Keratinocyte (primary cell): ENCODE measurements at places on chromosomes 5 and 9. TPM values are rescaled to one million over a fixed set of nuclear protein-coding genes. Genes with fewer than 3 reads are reported as not detected.

The FAM153A gene
- 0.01 to 0.11 TPM (median 0.06 TPM) in 3 replicates for polyA plus RNA-seq

The GABRA6 gene
- polyA plus RNA-seq, result not detected in 3 replicates

The FBXL7 gene
- 0.15 to 0.29 TPM (median 0.22 TPM) in 3 replicates for polyA plus RNA-seq

The DAB2IP gene
- 28.6 to 36.6 TPM (median 30.9 TPM) in 3 replicates for polyA plus RNA-seq

The MYMK gene
- not detected in 3 replicates for polyA plus RNA-seq

The FYB1 gene
- 0.29 to 1.0 TPM (median 0.56 TPM) in 3 replicates for polyA plus RNA-seq

The RNF208 gene
- polyA plus RNA-seq, result 0.15 to 0.19 TPM in 2 of 3 replicates, not detected in the other

The EGR1 gene
- polyA plus RNA-seq, result 2.8 to 7.0 TPM (median 5.6 TPM) in 3 replicates

DNA sequence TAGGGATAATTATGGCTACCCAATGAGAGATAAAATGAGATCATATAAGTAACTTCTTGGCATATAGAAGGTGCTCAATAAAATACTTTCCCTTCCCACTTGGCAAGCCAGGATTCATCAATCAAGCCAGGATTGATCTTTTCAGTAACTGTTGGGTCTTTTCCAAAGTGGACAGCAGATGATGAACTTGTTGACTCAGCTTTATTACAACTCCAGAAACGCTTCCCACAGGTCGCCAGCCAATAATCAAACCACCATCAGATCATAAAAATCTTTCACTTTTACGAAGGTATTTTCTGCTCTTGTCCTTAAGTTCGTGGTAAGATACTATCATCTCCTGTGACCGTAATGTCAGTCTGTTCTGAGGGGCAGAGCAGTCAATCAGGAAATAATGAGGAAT lies 39.8 kb upstream of the WHRN start:
- DNase-seq, result no peak

- no peak for DNase-seq
Measured at GRCh38 chr9:10238087-10238486, 374.7 kb downstream of the PTPRD start.

DNA sequence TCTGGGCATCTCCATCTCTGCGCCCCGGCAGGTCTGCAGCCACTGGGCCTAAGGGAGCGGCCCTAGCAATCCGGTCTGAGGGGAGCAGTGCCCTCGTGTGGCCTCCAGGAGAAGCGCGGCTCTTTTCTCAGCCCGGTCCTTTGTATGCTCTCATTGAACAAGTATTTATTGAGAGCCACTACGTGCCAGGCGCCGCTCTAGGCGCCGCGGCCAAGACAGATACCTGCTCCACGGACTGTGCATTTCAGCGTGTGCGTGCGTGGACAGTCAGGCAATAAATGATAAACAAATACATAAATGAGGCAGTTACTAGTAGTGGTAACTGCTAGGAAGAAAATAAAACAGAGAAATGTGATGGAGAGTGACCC lies 2.3 kb upstream of the SLC4A9 start:
- no peak for DNase-seq

DNA sequence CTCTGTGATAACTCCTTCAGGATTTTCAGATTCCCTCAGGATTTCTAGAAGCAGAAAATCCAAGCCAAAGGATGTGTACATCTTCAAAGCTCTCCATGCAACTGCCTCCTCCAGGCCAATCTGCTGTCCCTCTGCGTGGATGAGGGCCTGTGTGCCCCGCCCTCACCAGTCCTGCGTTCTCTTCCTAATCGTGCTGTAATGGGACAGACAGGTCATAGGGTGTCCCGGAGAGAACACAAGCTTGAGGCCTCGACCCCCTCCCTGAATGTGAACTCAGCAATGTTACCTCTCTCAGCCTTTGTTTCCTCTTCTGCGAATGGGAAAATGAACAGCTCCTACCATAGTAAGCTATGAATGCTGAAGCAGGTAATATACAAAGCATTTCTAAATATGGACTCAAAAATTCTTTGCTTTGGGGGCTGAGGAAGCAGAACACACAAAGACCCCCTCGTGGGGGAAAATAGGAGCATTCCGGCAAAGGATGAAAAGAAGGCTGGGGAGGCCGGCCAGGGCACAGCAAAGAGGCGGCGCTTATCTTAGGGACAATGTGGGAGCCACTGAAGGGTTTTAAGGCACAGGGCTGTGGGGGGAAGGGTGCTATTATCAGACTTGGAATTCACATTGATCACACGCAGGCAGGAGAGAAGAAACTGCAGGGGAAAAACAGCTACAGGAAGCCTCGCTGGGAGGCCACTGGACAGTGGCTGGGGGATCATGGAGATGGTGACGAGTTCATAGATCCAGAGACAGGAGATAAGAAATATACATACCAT lies 57.2 kb upstream of the FBXW11 start:
- no peak for DNase-seq

GRCh38 chr9:100129772-100130171 lies 30.7 kb downstream of the INVS start:
- DNase-seq, result no peak

DNA sequence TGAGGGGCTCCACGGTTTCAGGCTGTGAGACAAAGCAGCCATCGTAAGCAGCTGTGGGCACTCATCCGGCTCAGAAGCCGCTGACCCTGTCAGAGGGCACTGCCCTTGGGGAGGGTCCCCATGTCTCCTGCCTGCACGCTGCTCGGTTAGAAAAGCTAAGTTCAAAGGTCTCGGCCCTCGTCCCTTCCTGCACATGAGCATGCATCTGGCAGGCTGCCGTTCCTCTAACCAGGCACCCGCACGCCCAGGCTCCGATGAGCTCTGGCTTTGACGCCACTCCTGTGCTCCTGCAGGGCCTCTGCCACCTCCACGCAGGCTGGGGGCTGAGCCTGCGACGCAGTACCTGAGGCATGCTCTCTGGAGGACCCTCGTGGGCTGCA lies 51.3 kb downstream of the NKD2 start:
- no peak for DNase-seq

- no peak for DNase-seq
Measured at GRCh38 chr5:149930749-149931574, 13.6 kb downstream of the PDE6A start.

DNA sequence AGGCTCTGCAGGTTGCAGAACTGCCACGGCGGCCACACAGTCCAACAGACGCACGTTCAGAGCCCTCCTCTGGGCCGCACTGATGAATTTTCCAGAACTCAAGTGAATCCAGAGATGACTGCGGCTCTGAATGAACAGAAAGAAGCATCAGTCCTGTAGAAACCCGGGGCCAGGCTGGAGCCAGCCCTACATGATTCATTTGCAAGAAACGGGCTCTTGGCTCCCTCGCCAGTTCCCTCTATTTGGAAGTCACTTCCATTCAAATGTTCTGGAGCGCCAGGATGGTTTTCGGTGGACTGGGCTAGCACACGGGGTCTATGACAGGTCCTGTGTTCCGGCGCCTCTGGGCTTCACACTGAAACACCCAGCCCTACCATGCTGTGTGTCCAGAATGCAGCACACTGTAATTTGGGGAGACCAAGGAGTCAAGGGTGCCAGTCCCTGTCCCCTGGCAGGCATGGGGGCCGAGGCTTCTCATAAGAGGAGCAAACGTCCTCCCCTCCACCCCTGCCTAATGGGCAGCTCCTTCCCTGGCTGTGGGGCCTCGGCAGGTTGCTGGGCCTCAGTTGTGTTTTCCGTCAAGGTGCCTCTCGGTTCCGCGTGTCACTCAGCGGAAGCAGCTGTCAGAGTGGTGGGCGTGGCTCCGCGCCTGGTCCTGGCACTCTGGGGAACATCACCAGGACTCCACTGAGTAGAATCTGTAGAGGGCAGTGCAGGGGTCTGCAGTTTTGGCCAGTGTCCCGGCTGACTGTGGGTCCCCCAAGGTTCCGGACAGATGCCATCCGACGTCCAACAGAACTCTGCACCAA lies 18.1 kb upstream of the COL5A1 start:
- no peak for DNase-seq

DNA sequence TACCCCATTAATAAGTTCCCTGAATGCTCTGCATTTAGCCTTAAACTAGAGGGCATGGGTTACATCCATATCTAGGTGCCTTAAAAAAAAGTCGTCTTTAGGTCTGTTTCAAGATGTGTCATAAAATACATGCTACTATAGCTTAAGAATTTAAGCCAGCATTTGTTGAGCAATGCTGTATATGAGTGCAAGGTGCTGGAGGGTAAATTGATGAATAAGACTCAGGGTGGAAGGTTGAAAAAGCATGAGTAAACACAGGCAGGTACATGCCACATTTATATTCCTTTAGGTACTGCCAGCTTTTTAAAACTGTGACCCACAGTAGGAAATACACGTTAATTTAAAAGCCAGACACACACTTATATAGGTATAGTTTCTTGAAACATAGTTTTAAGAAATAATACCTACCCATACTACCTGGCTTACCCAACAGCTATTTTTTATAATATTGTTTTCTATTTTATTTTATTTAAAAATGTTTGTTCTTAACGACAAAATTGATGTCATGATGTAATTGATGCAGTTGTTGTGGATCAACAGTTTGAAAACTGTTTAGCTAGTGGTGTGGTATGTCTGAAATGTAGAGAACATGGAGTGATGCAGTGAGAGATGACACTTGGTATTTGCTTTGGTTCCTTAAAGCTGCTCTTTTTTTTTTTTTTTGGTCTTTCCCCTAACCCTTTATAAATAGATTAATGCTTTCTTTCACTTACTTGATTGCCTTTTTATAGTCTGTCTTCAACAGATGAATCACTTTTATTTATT lies 3.9 kb downstream of the HMGCR start:
- peak; percentile 80 for DNase-seq

- DNase-seq, result no peak
Measured at GRCh38 chr5:40497573-40497972, 182.1 kb upstream of the PTGER4 start.

DNA sequence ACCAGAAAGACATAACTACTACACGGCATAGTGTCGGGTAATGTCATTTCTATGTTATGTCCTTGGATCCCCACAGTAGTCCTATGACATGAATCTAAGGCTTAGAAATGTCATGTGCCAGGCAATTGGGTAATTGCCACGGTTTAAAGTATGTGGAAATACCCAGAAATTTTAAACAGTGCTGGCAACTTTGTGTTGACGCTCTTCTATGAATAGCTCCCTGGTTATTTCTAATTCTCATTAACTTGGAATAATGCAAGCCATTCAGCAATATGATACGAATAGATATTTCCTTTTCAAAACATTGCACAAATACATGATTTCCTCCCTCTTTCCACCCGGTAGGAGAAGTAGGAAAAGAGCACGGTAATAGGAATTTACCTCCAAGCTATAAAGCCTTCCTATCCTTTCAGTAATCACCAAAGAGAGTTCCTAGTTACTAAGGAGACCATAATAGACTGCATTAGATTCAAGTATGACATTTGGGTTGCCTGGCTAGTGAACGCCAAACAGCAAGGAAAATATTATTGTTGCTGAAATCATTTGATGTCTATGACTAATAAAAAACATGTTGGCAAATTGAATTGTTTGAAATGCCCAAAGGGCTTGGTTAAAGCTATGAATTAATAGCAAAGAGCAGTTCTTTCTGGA lies 168.4 kb downstream of the CCDC192 start:
- no peak for DNase-seq

- DNase-seq, result no peak
Measured at GRCh38 chr5:3522491-3522890, 73.1 kb upstream of the IRX1 start.

DNA sequence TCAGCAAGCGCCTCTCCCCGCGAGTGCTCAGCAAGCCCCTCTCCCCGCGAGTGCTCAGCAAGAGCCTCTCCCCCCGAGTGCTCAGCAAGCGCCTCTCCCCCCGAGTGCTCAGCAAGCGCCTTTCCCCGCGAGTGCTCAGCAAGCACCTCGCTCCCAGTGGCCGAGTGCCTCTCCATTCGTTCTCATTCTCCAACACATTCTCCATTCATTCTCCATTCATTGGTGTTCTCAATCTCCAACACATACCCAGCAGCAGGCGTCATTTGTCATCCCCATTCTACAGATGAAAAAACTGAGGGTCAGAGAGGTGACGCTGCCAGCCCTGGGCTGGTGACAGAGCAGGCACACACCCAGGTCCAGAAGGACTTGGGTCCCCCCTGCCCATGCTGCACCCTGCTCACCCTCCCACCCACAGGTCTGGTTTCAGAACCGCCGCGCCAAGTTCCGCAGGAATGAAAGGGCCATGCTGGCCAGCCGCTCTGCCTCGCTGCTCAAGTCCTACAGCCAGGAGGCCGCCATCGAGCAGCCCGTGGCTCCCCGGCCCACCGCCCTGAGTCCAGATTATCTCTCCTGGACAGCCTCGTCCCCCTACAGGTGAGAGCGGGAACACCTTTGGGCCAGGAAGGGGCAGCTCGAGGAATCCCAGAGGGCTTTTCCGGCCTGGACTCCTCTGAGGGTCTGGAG lies 32.5 kb downstream of the PTGES start:
- no peak for DNase-seq

DNA sequence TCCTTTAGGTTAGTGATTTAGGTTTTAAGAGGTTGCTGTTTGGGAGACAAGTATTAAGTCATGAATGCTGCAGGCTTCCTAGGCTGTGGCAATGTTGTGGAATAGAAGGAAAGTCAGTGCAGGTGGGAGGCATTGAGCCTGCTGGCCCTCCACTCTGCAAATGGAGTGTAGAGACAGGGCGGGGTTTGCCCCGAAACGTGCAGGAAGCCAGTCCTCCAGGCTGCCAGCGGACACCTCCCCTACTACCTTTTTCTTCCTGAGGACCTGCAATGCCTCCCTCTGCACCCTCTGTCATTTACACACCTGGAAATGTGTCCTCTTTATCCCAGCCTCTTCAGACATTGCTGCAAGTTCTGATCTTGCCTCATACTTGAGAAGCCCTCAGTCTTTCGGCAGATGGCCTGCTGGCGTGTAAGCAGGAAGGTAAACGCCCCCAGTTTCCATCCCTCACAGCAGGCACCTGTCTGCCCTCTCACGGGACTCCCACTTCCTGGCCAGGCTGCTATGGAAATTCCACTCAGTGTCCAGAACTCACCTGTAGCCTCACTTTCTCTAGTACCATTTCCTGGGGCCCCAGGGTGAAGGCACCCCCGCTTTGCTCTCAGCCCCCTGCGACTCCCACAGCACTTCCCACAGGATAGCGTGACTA lies 81.6 kb upstream of the BOD1 start:
- DNase-seq, result no peak

DNA sequence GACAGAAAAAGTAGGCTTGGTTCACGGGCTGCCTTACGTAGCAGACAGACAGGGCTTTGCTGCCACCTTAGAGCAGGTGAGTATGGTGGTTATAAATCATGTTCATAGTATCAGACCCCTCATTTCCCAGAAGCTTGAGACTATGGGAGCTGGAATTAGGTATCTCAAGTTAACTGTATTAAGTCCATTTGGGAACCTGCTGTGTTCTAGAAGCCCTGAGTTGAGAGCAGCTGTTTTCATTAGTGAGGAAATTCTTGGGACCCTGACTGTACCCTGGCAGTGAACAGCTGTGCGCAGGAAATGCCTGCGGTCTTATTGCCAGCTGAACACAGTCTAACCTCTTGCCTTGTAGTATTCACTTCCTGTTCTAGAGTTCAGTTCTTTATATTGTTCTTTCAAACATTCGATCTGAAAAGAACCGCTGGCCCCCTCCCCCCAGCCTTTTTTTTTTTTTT lies 29.8 kb downstream of the UGCG start:
- DNase-seq, result no peak

- no peak for DNase-seq
Measured at GRCh38 chr9:84750152-84750865, 80.8 kb downstream of the NTRK2 start.

- DNase-seq, result no peak
Measured at GRCh38 chr5:16492398-16493140, 27.0 kb upstream of the ZNF622 start.
